Right hindlimb (tissue), 1 donor: ENCODE measurements at places on chromosomes 5 and 9.

DNA sequence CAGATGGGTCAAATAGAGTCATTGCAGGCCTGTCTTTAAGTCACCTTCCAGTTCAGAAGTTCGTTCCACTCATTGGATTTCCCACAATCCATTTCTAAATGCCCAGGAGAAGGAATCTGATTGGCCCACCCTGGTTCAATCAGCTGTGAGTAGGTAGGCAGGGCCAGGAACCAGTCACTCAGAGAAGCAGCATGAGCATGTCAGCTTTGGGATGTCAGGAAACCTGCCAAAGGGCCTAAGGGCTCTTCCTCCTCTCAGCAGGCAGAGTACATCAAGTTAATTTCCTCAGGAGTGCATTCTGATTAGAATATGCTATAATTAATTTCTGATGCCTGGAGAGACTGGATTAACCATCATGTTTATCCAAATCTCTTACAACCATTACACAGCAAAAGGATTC, 412.9 kb upstream of the CCNH start:
- no peak for DNase-seq

DNA sequence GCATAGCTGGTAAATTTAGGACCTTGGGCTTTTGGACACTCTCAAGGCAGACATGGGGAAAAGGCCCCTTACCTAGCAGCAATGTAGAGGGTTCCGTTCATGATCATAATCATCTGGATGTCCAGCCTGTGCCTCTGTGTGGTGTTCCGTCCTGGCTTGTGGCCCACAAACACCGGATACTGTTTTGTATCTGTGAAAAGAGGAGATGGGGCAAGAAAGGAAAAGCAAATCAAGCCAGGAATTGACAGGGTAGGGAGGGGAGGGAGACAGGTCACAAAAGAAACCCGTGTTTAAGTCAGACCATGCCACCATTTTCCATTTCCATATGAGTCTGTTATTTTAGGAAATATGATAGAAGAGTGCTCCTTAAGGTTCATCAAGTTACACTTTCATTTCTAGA, 72.5 kb downstream of the SEMA6A start:
- no peak for DNase-seq

- DNase-seq, result no peak
Observed at GRCh38 chr9:130321539-130321938, 56.0 kb downstream of the HMCN2 start.

DNA sequence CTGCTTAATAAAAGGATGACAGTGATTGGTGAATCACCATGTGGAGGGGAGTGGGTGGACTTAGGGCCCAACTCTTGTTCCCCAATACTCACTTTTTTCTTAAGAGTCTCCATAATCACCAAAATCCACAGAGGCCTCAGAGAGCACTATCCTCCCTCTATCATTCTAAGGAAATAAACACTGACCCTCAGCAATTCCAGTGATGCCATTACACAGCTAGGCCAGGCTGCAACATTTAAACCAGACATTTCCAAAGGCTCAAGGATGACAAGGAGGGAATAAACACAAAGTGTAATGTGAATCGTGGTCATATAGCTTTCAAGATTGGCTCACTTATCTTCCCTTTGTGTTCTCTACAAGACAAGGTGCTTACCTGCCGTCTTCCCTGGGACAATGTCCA, 2.4 kb upstream of the ARSI start:
- DNase-seq, result no peak

DNA sequence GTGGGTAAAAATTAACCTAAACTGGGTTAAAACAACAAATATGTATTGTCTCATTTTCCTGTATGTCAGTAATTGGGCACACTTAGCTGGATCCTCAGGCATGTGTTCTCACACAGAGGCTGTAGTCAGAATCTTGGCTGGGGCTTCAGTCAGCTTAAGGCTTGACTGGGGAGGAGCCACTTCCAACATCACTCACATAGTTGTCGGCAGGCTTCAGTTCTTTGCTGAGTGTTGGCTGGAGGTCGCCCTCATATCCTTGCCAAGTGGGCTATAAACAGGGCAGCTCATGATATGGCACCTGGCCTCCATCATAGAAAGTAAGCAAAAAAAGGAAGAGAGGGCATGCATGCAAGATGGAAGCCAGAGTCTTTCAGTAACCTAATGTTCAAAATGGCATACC, 173.0 kb downstream of the GIN1 start:
- no peak for DNase-seq

DNA sequence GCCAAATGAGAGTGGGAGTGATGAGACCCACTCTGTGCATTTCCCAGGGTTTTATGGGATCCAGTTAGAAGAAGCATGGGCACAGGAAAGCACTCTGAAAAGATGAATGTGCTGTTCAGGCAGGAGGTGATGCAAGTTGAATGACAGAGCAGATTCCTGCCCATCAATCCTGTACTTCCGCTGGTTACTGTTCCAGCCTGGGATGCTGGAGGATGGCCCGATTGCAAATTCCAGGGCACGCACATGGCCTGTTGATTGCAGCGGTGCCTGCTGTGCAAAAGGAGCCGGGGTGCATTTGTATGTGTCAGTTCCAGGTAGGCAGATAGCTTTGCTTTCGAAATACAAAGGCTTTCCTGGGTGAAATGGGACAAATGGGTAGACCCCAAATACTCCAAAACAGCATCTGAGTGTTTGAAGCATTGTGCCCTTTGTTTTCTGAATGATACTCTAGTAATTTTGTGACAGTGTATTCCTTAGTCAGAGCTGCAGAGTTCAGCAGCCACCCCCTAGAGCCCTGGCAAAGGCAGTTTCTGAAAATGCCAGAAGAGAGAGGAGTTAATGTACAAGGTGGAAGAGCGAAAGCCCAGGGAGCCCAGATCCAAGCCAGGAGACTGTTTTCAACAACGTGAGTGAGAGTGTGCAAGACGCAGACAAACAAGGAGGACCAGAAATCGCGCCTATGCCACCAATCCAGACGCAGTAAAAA, 454.2 kb upstream of the CLINT1 start:
- no peak for DNase-seq
